ENCODE measurements at places on chromosomes 7 and 10.

- DNase-seq = no peak
Measured at GRCh38 chr7:94394437-94395140, at the start of gene COL1A2. Gene COL1A2, plus strand, starts transcription at chr7:94394895. Its CDS starts 137 bp downstream, at chr7:94395032.

- no peak for DNase-seq
Measured at GRCh38 chr7:90594751-90595317, 1.3 kb upstream of the CDK14 start.

GRCh38 chr7:31109751-31110150 lies 57.6 kb downstream of the ADCYAP1R1 start:
- no peak for DNase-seq

- no peak for DNase-seq
Measured at GRCh38 chr7:117095055-117095454, 141.8 kb downstream of the ST7 start.
